ENCODE measurements at places on chromosomes 2 and 18.
A peak's percentile ranks its signal among the peaks of the same experiment; 100 is the strongest.

DNA sequence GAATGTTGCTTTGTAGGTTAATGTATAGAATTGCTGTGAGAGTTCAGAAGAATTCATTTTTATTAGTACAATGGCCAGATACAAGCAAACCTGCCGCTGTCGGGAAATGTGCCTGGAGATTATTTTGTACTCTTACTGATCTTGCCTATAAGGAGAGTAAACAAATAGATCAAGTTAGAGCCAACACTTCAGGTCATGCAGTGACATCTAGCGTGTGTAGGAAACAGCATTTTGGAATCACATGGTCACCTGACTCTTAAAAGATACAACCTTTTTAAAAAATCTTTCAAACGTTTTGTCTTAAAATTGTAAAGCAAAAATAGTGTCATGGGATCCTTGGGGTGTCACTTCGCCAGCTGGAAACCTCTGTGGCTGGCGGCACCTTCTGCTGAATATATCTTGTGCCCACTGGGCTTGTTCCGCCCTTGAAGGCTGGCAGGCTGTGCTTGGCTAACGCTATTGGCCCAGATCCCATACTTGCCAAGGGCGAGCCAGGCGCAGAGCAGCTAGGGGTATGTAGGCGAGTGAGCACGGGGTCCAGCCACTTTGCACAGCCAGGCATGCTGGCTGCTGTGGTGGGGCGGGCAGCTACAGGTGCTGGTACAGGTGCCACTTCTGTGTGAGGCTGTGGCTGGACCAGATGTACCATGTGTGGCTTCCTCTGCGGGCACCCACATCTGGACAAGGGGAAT lies 19.5 kb upstream of the RPRM start:
- no peak for DNase-seq

GRCh38 chr18:6943143-6943542 lies 174.5 kb downstream of the LAMA1 start:
- DNase-seq = no peak

- peak; percentile 20 for DNase-seq
Observed at GRCh38 chr2:91477731-91478672, 2786.5 kb downstream of the RPIA start.

- no peak for DNase-seq
Observed at GRCh38 chr2:229201521-229201920, 69.6 kb downstream of the PID1 start.

- DNase-seq = no peak
Observed at GRCh38 chr2:43605851-43606250, 10.0 kb upstream of the THADA start.
